ENCODE measurements at places on chromosomes 3 and 15.

DNA sequence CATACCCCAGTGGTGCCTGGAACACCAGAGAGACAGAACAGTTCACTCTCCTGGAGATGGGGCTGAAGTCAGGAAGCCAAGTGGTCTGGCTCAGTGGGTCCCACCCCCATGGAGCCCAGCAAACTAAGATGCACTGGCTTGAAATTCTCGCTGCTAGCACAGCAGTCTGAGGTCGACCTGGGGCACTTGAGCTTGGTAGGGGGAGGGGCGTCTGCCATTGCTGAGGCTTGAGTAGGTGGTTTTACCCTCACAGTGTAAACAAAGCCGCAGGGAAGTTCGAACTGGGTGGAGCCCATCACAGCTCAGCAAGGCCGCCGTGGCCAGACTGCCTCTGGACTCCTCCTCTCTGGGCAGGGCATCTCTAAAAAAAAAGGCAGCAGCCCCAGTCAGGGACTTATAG lies 272.0 kb downstream of the KLF13 start:
- DNase-seq = no peak

DNA sequence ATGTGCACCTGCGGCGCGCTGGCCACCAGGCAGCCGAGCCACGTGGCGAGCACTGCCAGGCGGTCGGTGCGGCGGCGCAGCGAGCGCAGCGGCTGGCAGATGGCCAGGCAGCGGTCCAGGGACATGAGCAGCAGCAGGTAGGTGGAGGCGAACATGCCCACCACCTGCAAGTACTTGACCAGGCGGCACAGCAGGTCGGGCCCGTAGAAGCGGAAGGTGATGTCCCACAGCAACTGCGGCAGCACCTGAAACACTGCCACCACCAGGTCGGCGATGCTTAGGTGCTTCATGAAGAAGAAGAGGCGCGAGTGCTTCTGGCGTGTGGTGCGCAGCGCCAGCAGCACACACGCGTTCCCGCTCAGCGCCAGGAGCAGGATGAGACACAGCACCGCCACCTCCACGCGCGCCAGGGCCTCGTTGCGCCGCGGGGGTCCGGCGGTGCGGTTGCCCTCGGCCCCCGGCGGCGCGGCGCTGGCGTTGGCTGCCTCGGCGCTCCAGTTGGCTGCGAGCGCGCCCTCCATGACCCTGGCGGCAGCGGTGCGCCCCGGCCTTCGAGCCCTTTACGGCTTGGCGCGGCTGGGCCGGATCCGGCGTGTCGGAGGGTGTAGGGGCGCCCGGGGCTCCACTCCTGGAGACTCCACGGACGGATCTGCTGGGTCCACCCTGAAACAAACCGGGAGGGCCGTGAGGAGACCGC lies 1.6 kb downstream of the OXTR start:
- DNase-seq = no peak

DNA sequence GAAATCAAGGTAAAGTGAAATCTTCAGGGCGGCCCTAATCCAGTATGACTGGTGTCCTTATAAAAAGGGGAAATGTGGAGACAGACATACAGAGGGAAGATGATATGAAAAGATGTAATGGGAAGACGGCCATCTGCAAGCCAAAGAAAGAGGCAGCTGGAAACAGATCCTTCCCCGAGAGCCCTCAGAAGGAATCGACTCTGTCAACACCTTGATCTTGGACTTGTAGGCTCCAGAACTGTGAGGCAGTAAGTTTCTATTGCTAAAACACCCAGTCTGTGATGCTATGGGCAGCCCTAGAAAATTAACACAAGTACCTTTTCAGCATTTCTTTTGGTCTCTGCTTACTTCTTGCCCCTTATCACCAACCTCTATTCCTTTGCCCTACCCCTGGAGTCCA lies 174.7 kb upstream of the TPM1 start:
- DNase-seq = no peak

GRCh38 chr3:165254812-165255211 lies 58.6 kb upstream of the SLITRK3 start:
- no peak for DNase-seq

- DNase-seq = no peak
Measured at GRCh38 chr15:91664224-91664836, 189.2 kb upstream of the SLCO3A1 start.
